ENCODE measurements at places on chromosomes 5 and 9.

GRCh38 chr9:128724744-128725211 is 851 bp upstream of the ZDHHC12 start:
- no peak for DNase-seq

DNA sequence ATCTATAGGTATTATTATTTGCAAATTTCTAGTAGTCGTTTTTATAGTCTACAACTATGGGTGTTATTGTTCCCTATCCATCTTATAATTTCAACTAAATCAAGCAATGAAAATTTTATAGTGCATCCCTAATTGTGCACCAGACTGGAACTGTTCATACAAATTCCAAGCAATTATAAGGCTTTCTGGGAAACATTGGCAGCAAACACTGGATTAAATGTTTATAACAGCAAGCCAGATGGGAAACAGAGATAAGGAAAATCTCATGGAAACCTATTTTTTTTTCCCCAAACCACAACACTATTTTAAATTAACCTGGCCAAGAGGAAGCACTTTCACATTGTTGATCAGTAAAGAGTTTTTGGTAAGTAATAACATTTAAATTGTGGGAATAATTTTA is 524.3 kb downstream of the RASEF start:
- DNase-seq: no peak

GRCh38 chr5:180162304-180162661 is 46.7 kb downstream of the RASGEF1C start:
- no peak for DNase-seq

DNA sequence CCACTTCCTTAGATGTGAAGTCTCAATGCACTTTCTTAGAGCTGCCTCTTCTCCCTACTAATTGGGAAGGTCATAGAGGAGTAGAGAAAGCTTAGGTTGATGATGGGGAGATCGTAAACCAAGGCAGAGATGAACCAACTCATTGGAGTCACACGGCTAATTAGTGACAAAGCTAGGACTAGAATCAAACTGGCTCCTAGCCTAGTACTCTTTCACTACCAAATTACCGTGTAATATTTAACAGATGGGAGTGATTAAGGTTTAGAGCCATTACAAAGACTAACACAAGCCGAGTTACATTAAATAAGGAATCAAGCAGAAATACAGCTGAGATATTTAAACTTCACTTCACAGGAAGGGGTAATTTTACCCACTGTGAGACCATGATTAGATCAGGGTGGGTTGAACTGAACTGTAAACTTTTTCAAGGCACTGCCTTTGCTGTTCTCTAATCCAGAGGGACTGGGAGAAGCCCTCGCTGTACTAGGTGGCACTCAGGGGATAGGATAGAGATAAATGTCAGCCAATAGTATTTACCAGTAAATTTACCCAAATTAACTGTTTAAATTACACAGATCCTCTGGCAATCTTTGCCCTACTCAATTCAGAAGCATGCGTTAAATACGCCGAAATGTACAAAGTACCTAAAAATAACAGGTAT is 166.4 kb upstream of the PIK3R1 start:
- no peak for DNase-seq

- DNase-seq: no peak
These were observed 1105.8 kb upstream of the SEMA6A start for GRCh38 chr5:117680426-117680825.
